Natural killer cell treated with Interleukin-12 subunit alpha and Interleukin-12 subunit beta and Interleukin-15 and Interleukin-18, amount 100 ng/mL, for 72 hours (primary cell): ENCODE measurements at places on chromosomes 5 and 9.
A peak's percentile ranks its signal among the peaks of the same experiment; 100 is the strongest.

- DNase-seq: no peak
Observed at GRCh38 chr5:56565644-56566043, 249.7 kb upstream of the MAP3K1 start.

DNA sequence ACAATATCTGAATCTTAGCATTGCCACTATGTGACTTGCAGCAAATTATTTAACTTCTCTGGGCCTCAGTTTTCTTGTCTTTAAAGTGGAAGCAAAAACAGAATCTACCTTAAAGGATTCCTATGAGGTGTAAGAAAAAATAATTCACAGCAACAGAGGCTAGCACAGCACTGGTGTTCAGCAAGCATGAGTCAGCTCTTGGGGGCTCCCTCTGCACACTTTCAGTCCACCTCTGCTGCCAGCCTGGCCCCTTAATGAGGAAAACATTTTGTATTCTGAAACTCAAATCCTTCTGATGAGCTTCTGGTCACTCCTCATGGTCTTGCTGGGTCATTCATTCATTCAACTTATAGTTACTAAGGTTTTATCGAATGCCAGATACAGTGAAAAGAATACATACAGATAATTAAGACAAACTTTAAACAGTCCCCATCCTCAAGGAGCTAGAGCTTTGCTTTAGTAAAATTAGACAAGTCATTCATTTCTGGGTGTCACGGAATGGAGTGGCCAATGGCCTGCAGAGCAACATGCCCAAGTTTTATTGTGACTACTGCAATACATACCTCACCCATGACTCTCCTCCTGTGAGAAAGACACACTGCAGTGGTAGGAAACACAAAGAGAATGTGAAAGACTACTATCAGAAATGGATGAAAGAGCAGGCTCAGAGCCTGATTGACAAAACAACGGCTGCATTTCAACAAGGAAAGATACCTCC lies 26.8 kb upstream of the IQGAP2 start:
- DNase-seq: no peak

- DNase-seq: no peak
Observed at GRCh38 chr5:81361600-81361999, 32.3 kb downstream of the ACOT12 start.

DNA sequence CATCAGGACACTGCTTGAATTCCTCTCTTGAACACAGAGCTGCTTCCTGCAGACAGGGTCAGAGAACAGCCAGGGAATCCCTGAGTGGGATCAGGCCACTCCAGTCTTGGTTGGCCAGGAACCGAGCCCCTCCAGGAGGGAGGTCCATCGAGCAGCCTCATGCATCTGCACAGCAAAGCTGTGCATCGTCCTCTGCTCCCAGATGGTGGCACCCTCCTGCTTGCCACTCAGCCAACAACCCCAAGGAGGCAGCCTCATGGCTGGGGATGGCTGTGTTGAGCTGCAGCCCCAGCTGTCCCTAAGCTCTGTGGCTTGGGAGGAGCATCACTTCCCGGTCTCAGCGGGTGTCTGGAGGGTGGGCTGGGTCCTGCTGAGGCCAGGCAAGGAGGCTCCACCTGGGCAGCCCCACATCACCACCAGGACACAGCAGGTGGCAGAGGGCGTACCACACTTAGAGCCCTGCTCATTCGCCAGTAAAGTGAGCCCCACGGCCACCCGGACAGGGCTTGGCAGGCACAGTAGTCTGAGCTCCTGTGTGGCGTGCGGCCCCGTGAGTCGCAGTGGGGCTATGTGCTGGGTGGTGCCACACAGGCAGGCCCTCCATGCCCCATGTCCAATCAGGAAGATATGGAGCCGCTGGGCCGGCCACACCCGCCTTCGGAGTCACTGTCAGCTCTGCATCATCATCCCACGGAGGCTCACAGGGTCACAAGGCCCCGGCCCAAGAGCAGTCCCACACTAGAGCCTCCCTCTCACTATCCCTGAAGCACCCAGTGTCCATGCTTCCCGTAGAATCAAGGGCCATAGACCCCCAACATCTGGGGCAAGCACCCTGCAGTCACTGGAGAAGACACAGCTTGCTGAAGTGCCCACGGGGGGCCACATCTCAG lies 11.9 kb downstream of the LPCAT1 start:
- peak; percentile 44 for DNase-seq

GRCh38 chr5:133930813-133931090 lies 37.7 kb downstream of the C5orf15 start:
- DNase-seq: no peak

GRCh38 chr5:133877351-133878235 lies 90.8 kb downstream of the C5orf15 start:
- peak; percentile 56 for DNase-seq

- no peak for DNase-seq
Observed at GRCh38 chr9:72557549-72557948, 36.1 kb downstream of the TMC1 start.

GRCh38 chr9:89598926-89599325 lies 5.9 kb upstream of the GADD45G start:
- no peak for DNase-seq

DNA sequence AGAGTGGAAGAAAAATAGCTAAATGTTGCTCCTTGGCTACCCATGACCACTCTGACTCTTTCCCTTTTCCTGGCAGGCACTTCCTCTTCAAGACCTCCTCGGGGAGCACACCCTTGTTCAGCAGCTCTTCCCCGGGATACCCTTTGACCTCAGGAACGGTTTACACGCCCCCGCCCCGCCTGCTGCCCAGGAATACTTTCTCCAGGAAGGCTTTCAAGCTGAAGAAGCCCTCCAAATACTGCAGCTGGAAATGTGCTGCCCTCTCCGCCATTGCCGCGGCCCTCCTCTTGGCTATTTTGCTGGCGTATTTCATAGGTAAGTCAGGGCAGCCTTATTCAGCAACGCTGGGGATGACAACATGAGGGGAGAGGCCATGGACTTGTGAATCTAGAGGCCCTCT lies 298.6 kb upstream of the WWC1 start:
- DNase-seq: no peak

DNA sequence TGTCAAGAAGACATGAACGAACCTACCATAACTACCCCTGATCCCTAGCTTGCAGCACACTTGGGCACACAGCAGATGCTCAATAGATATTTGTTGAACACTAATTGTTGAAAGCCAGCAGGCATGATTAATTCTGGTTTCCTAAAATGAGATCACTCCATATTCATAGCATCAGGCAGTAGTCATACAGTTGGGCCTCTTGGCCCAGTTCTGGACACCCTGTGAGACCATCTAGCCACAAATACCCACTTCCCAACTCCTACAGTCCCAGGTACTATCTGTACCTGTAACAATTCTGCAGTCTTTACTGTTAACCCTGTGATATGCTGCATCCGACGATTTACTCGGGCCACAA lies 24.2 kb downstream of the P4HA2 start:
- no peak for DNase-seq

GRCh38 chr5:50822761-50823160 lies 156.3 kb downstream of the PARP8 start:
- DNase-seq: no peak

DNA sequence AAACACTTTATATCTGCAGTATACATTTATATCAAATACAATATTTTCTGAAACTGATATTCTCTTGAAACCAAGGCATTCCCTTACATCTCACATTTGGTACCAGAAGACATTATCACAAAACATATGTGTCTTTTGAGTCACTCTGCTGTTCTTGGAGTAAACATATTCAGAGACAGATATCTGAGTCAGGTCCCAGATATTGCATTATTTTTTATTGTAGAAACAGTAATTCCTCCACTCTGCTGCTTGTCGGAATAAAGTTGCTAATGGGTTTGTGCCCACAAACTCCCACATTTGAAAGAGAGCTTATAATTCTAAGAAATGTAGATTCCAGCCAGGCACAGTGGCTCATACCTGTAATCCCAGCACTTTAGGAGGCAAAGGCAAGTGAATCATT lies 261.1 kb upstream of the DAPK1 start:
- no peak for DNase-seq

GRCh38 chr5:137147346-137147745 lies 351.8 kb downstream of the SPOCK1 start:
- DNase-seq: no peak
